ENCODE measurements at places on chromosomes 4 and X. TPM values are rescaled to one million over a fixed set of nuclear protein-coding genes. Genes with fewer than 3 reads are reported as not detected.

GRCh38 chr4:40684404-40684803 is 54.7 kb upstream of the RBM47 start:
- H3K27ac ChIP-seq: no peak overlapping the region
- H3K4me1 ChIP-seq: peaks cover 26% of the 10 kb centered on the region
- H3K27me3 ChIP-seq: no peaks in the 10 kb centered on the region
- DNase-seq: no peak

DNA sequence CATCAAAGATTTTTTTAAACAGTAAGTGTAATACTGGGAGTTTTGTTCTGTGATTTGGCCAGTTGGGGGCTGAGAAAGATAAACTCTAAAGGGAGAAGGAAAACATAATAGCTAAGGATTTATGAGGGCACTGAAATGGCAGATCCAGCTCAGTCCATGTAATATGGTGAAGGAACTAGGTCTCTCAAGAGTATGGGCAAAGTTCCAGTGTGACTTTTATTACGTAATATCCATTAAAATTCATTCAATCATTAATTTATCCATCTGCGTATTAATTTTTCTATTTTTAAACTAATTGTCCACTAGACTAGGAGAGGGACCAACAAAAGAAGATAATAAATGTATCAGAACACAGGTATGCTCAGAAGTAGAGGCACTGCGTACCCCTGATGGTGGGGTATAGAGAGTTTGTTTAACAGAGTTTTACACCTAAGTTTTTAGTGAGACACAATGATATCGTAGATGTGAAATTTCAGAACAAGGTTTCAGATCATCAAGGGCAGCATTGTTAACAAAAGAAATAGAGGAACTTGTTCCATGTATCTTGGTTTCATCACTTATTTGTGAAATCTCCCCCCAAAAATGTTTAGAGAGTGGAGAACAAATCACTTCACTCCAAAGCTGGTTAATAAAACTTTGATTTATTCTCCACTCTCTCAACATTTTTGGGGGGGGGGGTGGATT is 351.1 kb downstream of the GRXCR1 start:
- no peaks in the 10 kb centered on the region for H3K4me1 ChIP-seq
- H3K4me3 ChIP-seq: no peak overlapping the region
- H3K27ac ChIP-seq: no peak overlapping the region
- no peaks in the 10 kb centered on the region for H3K36me3 ChIP-seq
- H3K27me3 ChIP-seq: no peaks in the 10 kb centered on the region
- DNase-seq: no peak

DNA sequence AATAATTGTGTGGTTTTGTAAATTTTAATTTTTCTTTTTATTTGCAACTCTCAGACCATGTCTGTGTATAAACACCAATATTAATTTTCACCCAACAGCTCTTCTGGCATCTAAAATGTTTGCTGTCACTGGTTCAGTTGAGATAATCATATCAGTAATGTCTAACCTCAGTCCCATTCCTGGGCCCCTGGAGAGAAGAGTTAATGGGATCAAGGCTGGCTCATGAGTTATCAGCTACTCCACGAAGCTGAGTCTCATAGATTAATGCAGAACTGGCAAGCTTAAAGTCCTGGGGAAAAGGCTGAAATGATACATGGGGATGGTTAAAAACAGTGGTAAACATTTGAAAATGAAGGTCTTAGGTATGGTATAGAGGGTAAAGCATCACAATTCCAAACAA is 28.4 kb upstream of the TSPAN5 start:
- H3K4me3 ChIP-seq: no peak overlapping the region
- H3K27me3 ChIP-seq: no peaks in the 10 kb centered on the region
- peaks cover 35% of the 10 kb centered on the region for H3K4me1 ChIP-seq
- no peak overlapping the region for H3K27ac ChIP-seq

DNA sequence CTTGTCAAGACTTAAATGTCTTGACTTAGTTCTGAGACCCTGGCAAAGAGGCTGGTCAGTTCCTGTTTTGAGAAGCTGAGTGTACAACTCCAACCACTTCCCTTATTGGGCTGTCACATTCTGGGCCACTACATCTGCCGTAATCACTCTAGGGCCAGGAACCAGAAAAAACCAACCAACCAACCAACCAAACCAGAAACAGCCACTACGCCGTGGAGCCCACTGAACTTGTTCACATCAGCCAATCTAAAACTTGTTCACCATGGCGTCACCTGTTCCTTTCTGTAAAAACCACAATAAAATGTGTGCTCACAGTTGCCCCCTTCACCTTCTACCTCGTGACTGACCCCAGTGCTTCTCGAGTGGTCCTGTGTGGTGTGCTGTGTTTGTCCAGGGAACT is 107.3 kb downstream of the JADE1 start:
- no peaks in the 10 kb centered on the region for H3K27me3 ChIP-seq
- H3K36me3 ChIP-seq: no peaks in the 10 kb centered on the region
- no peaks in the 10 kb centered on the region for H3K4me1 ChIP-seq
- H3K27ac ChIP-seq: no peak overlapping the region

GRCh38 chr4:2745981-2746806 is 9.9 kb downstream of the TNIP2 start:
- H3K4me3 ChIP-seq: no peak overlapping the region
- peak overlapping the region; percentile 55 for H3K27ac ChIP-seq
- no peaks in the 10 kb centered on the region for H3K36me3 ChIP-seq

DNA sequence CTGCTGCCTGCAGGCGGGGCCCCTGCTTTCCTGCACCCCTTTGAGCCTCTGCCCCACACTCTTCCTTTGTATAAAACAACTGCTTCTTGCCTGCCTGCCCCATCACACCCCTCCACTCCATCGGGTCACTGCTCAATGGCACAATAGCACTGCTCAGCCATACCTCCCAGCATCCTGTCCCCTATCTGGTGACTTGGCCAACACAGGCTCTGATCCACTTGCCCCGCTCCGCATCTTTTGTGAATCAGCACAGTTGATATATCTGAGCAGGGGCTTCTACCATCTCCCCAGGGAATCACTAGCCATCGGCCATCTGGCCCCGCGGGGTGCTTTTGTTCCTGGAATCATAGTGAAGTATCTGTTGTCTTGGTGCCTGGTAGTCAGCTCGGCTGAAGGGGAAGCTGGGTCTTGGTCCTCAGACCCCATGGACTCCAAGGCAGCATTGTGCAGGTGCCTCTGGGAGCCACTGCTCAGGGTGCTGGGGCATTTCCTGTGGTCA is 45.3 kb downstream of the MAP7D3 start:
- no peak overlapping the region for H3K27ac ChIP-seq
- no peak for DNase-seq
- no peaks in the 10 kb centered on the region for H3K36me3 ChIP-seq
- H3K4me3 ChIP-seq: no peak overlapping the region

DNA sequence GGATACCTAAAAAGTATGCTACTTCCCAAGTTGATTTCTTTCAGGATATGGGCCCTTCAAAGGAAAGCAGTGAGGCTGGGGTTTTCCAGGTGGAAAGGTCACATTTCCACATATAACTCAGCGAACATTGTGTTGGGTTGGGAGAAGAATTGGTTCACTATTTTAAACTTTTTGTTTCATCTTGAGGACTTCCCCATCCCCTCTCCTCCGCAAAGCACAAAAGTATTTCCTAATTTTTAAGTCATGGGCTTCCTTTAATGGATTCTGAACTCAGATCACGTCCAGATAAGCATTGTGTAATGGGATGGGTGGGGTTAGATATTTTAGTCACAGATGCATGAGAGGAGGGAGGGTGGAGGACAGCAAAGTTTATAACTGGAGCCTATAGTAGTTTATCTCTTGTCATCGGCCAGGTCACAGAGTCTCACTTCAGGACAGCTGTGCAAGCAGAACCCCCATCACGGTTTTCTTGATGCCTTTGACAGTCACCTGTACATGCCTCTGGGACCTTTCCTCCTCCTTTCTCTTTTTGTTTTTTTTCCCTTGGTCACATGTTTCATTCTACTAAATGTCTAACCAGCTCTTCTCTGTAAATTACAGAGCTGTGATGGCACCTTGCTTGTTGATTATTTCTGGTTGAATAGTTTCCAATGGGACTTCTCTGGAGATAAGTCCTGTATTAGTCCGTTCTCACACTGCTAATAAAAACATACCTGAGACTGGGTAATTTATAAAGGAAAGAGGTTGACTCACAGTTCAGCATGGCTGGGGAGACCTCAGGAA is 115.4 kb downstream of the PTTG2 start:
- no peaks in the 10 kb centered on the region for H3K27me3 ChIP-seq
- DNase-seq: peak; percentile 46
- H3K27ac ChIP-seq: no peak overlapping the region
- H3K4me3 ChIP-seq: no peak overlapping the region

GRCh38 chr4:152257601-152258066 is 278.3 kb downstream of the FBXW7 start:
- peaks cover 8% of the 10 kb centered on the region for H3K4me1 ChIP-seq
- H3K27ac ChIP-seq: no peak overlapping the region
- DNase-seq: peak; percentile 41
- no peak overlapping the region for H3K4me3 ChIP-seq

- no peak overlapping the region for H3K4me3 ChIP-seq
- H3K4me1 ChIP-seq: peaks cover 10% of the 10 kb centered on the region
- H3K36me3 ChIP-seq: no peaks in the 10 kb centered on the region
- H3K27ac ChIP-seq: no peak overlapping the region
- H3K27me3 ChIP-seq: no peaks in the 10 kb centered on the region
These were observed 7.5 kb downstream of the ADGRA3 start for GRCh38 chr4:22508376-22508775.

GRCh38 chr4:72076562-72076961 is 44.8 kb downstream of the NPFFR2 start:
- no peaks in the 10 kb centered on the region for H3K27me3 ChIP-seq
- no peak for DNase-seq
- no peaks in the 10 kb centered on the region for H3K36me3 ChIP-seq
- no peaks in the 10 kb centered on the region for H3K4me1 ChIP-seq

DNA sequence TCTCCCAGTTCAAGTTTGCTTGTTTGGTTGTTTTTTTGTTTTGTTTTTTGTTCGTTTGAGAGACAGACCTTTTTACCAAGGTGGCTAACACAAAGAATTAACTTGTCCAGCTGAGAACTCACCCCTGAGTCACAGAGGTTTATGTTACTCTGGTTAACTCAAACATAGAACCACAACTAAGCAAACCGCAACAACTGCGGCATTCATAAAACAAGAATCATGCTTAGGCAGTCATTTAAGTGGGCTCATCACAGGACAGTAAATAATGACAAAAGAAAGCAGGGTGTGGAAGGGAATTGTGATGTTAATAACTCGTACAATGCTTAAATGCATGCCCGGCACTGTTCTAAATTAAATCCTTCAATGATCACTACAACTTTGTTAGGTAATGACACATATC is 24.7 kb upstream of the IL13RA1 start:
- no peaks in the 10 kb centered on the region for H3K36me3 ChIP-seq
- DNase-seq: no peak
- H3K27ac ChIP-seq: no peak overlapping the region
- no peaks in the 10 kb centered on the region for H3K4me1 ChIP-seq

- H3K36me3 ChIP-seq: no peaks in the 10 kb centered on the region
- no peaks in the 10 kb centered on the region for H3K27me3 ChIP-seq
- H3K4me1 ChIP-seq: no peaks in the 10 kb centered on the region
- no peak for DNase-seq
- H3K4me3 ChIP-seq: no peak overlapping the region
These were observed 1012.0 kb downstream of the RPA4 start for GRCh38 chrX:97895751-97896150.

DNA sequence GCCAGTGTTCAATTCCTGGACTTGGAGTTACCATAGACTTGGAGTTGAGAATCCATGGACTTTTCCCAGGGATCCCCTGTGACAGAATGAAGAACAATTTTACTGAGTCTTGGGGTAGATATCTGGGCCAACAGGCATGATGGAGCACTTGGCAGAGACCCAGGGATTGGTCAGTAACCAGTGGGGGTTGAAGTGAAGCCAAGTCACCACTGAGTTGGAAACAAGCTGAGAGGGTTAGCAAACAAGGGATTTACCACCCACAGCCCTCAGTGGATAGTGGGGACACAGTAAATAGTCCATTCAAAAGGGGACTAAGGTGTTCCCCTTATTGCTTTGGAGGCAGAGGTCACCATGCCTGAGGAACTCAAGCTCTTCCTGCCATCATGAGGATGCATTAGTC is 281.7 kb downstream of the PPP1R2C start:
- no peak overlapping the region for H3K4me3 ChIP-seq
- no peaks in the 10 kb centered on the region for H3K27me3 ChIP-seq
- no peak for DNase-seq
- no peak overlapping the region for H3K27ac ChIP-seq

GRCh38 chrX:27840881-27841280 is 33.1 kb downstream of the MAGEB10 start:
- no peaks in the 10 kb centered on the region for H3K36me3 ChIP-seq
- DNase-seq: no peak
- H3K4me3 ChIP-seq: no peak overlapping the region
- no peaks in the 10 kb centered on the region for H3K4me1 ChIP-seq

The FGD1 gene
- total RNA-seq: 4.1 TPM

The TMLHE gene
- 14.0 TPM for total RNA-seq

The SMR3B gene
- total RNA-seq: not detected

The GAGE12E gene
- not detected for total RNA-seq

The ZCCHC18 gene
- total RNA-seq: 0.95 TPM

The TMEM144 gene
- total RNA-seq: 17.9 TPM

Measured in Caco-2 (cell line).